AG04450 (cell line): ENCODE measurements at places on chromosomes 3 and 15.

DNA sequence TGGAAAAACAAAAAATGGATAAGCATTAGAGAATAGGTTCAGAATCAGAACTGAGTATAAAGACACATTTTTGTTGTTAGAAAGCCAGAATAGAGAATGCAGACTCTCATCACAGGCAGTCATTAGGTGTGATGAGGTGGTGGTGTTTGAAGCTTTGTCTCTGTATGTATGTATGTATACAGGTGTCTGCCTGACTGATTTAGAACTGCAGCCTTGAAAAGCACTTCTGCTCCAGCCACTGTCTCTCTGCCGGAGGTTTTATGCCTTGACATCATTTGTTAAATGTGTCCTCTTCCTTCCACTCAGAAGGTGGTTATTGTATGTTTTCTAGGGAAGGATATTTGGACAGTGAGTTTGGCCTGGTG, 80.7 kb upstream of the ZBED2 start:
- DNase-seq = no peak

DNA sequence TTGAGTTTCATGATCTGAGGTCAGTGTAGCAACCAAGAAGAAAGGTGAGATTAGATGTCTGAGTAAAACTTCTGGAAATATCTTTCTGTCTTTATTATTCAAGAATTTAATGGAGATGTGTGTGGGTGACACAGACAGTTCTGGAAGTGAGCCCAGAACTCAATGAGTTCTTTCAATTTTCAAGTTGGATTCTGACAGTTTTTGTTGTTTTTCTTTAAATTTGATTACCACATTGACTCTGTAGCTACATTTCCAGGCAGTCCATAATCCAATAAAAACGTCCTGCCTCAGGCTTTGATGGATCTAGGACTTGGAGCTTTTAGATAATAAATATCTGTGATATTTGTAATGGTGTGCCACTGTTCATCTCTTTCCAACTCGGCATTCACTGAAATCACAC, 3.9 kb upstream of the PARP14 start:
- DNase-seq = no peak

DNA sequence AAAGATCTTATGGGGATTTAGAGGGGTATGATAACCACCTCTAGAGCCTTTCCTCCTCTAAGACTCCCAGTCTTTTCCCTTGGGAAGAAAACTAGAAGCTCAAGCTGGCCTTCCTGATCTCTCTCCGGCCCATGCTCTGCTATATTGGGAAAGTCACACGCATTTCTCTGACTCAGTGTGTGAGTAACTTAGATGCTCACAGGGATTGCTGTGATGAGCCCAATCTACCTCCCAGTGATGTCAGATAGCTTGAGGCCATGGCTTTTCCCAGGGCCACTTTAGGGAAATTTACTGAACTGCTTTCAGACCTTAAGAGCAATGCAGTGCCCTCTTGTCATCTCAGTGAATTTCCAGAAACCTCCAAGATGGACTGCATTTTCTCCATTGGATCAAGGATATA, 8.6 kb upstream of the ST8SIA2 start:
- no peak for DNase-seq

GRCh38 chr15:90545095-90545494, 15.4 kb downstream of the CRTC3 start:
- DNase-seq = no peak

DNA sequence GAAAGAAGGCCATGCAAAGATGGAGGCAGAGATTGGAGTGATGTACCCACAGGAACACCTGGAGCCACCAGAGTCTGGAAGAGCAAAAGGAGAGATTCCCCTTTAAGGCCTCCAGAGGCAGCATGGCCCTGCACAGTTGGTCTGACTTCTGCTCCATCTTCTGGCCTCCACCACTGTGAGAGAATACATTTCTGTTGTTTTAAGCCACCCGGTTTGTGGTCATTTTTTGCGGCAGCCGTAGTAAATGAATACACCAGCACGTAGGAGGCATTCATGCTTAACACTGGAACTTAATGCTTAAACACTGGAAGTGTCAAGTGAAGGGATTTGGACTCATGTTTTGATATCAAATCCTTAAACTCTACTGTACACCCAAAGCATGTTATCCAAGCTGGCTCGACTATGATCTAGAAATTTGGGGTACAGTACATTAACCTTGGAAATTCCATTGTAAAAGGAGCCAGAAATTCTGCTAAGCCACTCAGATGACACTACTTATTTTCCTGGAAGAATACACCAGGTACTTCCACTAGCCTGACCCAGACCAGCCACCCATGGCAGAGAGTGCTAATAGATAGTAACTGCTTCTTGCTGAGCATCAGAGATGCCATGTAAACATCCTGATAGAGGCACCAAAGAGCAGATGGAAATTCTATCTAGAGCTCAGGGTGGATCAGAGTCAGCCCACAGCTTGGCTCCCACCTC, 190.9 kb downstream of the ADAMTS9 start:
- DNase-seq = no peak

DNA sequence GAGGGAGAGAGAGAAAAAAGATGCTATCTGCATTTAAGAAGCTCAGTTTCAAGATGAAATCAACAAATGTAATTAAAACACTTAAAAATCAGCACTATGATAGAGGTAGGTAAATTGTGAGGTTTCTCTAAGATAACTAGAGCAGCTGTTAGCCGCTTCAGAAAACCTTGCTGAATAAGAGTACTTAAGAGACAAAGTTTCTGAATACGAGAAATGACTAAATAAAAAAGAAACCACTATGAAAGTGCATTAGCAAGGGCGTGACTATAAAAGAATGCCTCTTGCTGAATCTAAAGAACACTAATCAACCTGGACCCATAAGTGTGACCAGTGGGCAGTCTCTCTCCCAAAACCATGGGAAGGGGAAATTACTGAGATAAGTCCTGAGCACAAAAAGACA, 41.8 kb downstream of the IQCB1 start:
- DNase-seq = no peak

DNA sequence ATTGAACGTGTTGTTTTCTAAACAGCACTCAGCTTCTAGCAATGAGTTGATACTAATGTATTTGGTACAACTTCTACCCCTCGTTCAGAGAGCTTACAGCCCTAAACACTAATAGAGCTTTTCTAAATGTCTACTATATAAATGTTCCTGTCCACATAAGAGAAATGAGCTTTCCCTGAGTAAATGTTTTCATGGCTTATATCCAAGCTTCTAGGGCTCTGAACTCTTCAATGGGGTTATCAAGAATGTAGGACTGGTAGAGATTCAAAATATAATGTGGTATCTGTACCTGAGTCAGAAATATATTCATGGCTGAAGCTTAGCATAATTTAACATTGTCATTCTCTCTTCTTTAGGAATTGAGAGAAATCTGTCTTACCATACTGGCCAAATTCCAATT, 73.4 kb downstream of the SERPINI1 start:
- DNase-seq = no peak

GRCh38 chr3:45760878-45761711, 35.2 kb downstream of the SLC6A20 start:
- peak; percentile 55 for DNase-seq

GRCh38 chr3:35187908-35188307, 451.4 kb upstream of the ARPP21 start:
- DNase-seq = no peak

DNA sequence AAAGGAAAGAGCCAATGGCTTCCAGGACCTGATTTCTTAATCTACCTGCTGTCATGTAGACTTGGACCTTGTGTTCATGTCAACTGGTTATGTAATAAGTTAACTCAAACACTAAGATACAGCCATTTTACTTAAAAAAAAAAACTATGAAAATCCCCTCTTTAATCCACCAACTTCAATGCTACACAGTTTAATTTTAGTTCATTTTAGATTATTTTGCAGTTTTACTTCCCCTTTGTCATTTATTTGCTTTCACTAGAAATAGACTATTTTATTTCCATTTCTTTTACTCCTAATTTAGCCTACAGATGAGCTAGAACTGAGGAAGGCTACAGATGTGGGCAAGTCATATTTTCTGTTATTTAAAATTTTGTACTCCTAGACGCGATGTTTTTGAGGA, 10.7 kb upstream of the DNAJC13 start:
- DNase-seq = no peak

DNA sequence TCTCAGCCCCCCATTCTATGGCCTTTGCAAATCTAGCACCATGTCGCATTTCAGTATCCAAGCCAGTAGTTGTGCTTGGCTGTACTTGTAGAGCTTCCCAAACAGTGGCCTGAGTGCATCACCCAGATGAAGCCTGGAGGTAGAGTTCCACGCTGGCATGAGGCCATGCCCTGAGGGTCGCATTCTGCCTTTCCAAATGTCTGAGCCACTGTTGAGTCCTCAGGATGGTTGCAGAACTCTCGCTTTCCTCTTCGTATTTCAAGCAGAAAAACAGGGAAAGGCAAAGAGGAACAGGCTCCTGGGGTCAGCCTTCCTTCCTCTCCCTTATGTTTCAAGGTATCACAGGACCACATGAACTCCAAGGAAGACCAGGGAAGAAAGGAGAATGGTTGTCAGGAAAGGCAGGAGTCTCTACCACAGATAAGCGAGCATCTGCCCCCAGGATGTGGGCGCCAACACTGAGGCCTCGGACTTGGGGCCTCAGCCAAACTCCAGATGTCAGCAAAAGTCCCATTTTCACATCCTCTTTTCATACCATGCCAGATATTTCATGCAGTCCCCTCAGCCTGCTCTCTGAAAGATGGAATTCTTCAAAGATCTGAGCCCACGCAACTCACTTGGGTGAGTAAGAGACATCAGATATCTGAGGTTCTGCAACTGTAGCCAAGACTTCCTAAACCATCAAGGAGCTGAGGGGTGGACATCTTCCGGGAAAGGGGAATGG, 19.4 kb upstream of the PRR20G start:
- DNase-seq = no peak

DNA sequence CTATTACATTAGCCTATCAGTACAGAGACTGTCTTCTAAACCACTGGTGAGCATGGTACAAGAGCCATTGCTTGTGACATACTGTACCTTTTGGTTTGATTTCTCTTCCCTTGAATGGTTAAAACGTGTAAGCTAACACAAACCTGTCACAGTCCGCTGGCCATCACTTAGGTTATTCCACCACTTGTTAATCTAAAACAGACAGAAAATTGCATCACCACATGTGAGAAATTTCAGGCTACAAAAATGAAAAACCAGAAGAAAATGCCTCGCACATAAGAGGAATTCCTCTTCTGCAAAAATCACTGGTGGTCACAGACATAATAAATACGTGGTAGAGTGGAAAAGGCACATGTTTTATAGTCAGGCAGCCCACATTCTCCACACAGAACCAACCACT, 22.1 kb downstream of the PARL start:
- no peak for DNase-seq

GRCh38 chr15:84929795-84930603, 45.5 kb downstream of the SLC28A1 start:
- no peak for DNase-seq

GRCh38 chr15:48493084-48493762, 152.3 kb downstream of the FBN1 start:
- peak; percentile 88 for DNase-seq

DNA sequence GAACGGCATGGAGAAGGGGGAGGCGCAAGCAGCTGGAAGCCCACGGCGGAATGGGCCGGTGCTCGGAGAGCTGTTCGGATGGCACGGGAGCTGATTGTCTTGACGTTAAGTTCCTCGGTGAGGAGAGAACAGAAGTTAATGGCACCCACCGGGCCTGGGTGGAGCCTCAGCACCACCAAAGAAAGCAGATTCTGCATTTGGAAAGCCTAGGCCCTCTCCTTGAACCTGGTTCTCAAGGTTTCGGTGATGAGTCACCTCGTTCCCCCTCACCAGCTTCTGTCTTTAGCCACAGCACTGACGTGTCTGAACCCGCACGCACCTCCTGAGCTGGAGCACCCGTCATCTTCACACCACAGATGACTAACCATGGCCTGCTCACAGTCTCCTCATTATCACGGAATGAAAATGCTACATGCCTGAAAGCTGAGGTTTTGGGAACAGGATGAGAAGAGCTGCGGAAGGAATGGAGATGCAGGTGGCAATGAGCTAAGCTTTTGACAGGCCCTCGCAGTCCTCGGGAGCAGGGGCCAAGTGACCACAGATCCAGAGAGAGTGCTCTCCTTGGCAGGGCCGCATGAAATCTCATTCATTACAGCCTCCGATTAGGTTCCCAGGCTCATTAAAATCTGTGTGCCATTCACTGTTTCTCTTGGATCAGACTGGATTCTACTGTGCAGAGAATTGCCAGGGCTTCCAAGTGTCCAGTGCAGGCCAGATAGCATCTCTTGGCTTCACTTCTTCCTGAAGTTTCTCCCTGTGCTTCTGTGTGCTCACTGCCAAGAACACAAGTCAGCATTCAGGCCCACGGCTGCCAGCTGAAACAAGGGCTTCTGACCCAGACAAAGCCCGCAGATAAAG, 96.3 kb upstream of the DLG1 start:
- peak; percentile 97 for DNase-seq

- DNase-seq = no peak
Observed at GRCh38 chr15:99412626-99413025, 153.2 kb upstream of the MEF2A start.

DNA sequence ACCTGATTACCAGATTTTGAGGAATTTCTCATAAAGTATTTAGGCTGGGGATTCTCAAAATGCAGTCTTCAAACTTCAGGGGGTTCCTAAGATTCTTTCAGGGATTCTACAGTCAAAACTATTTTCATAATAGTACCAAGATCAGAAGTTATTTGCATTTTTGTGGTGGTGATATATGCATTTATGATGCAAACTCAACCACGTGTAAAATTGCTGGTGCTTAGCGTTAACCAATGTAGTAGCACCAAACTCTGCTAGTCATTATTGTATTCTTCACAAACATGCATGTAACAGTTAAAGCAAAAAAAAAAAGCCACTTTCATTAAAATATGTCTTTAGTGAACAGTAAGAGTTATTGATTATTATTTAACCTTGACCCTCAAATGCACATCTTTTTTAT, 274.9 kb upstream of the DNAJC19 start:
- DNase-seq = no peak

- no peak for DNase-seq
Observed at GRCh38 chr15:60704129-60704528, 225.2 kb upstream of the ICE2 start.

- no peak for DNase-seq
Observed at GRCh38 chr3:66465034-66465433, 35.8 kb downstream of the LRIG1 start.

GRCh38 chr15:59400103-59400813, 27.6 kb upstream of the MYO1E start:
- DNase-seq = no peak

GRCh38 chr3:144237351-144237750, 265.7 kb downstream of the DIPK2A start:
- DNase-seq = no peak

- no peak for DNase-seq
Observed at GRCh38 chr3:20400686-20401085, 214.7 kb upstream of the SGO1 start.

DNA sequence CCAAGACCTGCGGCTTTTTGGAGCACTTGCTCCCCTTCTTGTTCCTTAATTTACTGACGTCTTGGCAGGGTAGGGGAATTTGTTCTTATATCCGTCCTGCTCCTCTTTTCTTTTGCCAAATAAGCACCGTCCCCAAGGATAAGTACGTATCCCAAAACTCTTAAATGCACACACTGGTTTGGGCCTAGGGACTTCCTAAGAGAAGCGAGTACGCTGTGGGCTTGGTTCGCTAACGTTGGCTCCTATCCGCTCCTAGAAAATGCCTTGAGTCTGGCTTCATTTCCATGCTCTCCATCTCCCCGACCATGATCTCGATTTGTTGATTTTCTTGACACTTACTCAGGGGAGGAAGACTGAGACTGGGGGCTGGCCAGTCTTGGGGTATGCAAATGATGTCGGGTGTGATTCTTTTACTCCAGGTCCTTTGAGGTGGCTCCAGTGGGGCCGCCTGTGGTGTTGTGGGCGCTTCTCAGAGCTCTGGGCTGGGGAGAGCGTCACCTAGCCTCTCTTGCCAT, 1.3 kb downstream of the MYRIP start:
- DNase-seq = no peak
